ENCODE measurements at places on chromosomes 6 and 20.
A peak's percentile ranks its signal among the peaks of the same experiment; 100 is the strongest.

DNA sequence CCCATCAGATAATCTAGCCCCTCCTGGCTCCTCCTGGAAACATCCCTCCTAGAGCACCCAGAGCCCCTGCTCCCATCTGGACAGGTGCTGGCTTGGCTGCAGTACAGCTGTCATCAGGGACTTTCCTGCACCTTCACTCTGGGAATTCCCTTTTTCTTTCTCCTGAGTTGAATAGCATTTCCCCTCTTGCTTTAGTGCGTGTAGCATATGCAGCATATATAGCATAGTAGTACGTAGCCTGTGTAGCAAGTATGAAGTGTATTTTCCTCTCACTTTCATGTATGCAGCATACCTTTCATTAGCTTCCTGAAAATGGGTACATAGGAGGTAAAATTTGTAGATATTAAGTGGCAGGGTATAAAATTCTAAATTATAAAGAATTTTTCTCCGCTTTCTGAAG lies 352.9 kb downstream of the ESR1 start:
- DNase-seq: no peak

DNA sequence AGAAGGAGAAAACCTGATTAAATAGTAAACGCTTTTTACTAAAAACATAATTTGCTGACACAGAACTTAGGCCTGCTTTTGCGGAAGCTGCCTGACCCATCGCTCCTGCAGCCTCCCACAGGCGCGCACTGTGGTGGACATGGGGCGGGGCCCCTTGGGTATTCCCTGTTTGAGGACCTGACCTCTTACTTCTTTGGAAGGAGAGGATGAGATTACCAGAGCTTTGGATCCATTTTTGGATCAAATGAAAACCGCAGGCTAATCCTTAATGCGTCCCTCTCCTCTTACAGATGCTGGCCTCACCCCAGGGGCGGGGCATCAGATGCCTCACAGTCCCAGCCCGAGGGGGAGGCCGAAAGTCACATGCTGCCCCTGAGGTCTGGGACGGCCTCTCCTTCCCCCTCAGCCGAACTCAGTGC lies 151.0 kb downstream of the SCML4 start:
- no peak for DNase-seq

- no peak for DNase-seq
Observed at GRCh38 chr20:55538261-55538908, 466.9 kb downstream of the CBLN4 start.

DNA sequence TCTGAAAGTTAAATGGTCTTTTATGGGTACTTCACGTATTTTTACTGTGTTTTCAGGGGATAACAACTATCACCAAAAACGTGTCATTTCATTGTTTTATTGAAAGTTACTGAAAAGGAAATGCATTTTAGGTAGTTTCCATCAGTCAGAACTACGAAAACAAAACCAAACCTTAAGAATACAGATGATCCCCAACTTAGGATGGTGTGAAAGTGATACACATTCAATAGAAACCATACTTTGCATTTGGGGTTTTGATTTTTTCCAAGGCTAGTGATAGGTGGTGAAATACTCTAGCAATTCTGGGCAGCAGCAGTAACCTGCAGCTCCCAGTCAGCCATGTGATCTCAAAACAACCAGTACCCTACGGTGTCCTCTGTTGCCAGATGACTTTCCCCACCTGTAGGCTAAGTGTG lies 25.9 kb upstream of the EFHC1 start:
- DNase-seq: no peak

- DNase-seq: no peak
Observed at GRCh38 chr20:58552366-58552934, 37.3 kb upstream of the APCDD1L start.

DNA sequence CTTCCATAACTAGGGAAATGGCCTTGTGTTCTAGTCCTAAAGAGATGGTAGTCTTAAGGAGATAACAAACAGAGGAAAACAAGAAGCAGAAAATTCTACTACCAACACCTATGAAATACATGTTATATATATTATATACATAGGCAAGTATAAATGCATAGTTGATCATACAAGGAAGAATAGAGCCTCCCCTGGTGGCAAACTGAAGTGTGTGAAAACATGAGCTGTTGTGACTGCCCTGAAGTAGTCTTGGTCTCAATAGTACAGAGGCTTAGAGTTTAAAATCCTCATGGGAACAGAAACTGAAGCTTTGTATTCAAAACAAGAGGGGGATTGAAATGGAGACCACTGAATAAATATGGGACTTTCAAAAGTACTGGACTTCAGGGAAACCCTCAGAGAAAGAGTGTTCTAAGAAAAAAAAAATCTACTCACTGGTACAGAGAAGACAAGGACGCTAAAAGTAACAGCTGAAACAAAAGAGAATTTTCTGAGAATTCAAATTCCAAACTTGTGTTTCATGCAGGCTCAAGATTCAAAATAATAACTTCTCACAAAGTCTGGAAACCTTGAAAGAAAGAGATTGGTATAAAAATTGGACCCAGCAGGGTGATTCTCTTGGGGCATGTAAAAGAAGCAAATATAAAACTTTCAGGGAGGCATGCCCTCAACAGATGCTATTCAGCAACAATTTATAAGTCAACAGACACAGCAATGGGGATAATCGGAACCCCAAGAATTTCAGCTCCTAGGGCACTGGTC lies 59.7 kb upstream of the SAMD3 start:
- peak; percentile 27 for DNase-seq

GRCh38 chr20:64106981-64107735 lies at the start of gene NPBWR2:
TSS of gene NPBWR2 (minus strand) at chr20:64107565. CDS start at chr20:64106831, 734 bp downstream.
- peak; percentile 55 for DNase-seq

GRCh38 chr6:89818977-89819335 lies 638 bp downstream of the MDN1 start:
- peak; percentile 59 for DNase-seq

DNA sequence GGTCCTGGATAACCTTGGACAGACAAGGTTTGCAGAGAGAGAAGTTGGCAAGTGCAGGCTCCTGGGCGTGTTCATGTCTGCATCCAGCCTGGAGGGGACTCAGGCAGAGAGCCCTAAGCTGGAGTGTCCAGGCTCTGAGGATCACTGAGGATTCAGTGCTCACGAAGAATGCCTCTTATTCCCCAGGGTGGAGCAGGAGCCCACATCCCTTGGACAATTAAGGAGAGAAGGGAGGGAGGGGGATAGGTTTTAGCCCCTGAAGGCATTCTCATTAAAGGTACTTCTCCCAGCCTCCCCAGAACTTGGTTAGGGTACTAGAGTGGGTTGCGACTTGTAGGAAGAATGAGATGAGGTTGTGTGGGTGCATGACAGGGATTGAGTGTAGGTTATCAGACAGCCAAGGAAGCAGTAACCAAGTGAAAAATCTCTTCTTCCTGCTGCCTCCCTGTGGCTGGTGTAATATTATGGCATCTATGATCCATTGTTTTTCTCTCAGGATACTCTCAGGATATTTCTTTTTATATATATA lies 680 bp downstream of the HLA-DPB1 start:
- no peak for DNase-seq

GRCh38 chr6:122713138-122713537 lies 66.4 kb upstream of the FABP7 start:
- no peak for DNase-seq

- DNase-seq: no peak
Observed at GRCh38 chr20:43662943-43663655, 3.8 kb upstream of the MYBL2 start.

DNA sequence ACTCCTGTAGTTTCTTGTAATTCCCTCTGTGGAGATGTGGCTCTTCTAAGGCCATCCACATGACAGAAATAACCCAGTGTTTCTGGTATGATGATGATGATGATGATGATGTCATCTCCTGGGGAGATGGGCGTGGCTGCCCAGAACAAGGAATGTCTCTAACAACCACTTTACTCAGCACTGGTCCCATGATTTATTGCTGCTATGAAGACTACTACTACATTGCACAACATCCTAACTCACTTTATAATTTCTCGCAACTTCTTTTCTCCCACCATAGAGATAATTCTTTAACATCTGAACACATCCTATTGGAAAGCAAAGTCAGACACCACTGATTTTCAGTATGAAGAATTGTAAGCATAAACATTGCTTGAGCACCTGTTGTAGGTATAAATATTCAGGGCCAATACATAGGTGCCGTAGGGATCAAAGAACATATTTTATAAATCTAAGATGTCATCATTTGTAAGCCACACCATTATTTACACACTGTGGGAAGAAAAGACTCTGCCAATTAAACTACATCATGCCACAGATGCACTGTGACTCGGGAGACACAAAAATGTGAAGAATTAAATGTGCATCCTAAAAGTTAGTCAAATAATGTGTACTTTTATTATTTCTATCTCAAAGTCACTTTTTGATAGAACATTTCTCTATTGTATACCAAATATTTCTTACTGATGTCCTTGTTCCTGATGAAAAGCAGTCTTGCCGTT lies 6.4 kb downstream of the TPMT start:
- no peak for DNase-seq

DNA sequence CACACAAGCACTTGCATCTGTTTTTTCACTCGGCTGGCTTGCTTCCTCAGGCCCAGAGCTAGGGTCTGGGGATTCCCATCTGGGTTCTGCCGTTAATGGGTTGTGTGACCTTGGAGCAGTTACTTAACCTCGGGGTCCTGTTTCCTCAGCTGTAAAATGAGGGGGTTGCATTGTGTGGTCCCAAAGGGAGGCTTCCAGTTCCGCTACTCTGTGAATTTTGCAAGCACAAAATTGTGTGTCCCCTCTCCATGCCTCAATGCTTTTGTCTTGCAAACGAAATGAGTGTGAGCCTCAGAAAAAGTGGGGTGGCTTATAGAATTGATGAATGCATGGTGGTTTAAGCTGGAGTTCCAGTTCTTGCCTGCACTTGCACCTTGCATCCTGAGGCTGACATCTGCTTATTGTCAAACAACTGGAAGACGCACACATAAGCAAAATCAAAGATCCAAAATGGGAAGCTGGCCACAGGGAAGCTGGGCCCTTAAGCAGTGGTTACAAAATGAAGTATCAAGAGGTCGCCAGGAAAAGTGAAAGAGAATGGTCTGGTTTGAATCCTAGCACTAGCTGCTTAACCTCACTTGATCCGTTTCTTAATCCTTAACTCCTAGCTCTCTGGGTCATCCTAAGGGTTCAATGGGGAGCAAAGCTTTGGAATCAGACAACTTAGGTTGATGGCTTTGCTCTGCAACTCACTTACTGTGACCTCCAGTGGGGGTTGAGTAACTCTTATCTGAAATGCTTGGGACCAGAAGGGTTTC lies 490.6 kb downstream of the DHX35 start:
- DNase-seq: peak; percentile 54

DNA sequence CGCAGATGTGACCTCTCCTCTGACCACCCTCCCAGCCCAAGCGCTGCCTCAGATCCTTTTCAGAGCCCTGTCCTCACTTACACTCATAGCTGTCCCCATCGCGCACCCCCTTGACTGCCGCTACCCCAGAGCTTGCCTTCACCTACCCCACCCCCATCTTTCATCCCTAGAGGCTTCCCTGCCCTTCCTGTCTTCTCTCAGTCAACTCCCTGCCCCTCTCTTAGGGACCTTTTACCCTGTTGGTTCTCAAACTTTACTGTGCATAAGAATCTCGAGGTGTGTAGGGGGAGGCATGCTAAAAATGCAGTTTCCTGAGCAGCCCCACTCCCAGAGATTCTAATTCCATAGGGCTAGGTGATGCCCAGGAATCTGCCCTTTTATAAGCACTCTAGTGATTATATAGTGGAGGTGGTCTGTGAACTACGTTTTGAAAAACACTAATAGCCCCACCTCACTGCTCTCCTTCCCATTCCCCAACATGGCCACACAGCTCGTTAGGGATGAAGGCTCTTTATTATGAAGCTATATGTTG lies 725 bp downstream of the TM9SF4 start:
- no peak for DNase-seq

DNA sequence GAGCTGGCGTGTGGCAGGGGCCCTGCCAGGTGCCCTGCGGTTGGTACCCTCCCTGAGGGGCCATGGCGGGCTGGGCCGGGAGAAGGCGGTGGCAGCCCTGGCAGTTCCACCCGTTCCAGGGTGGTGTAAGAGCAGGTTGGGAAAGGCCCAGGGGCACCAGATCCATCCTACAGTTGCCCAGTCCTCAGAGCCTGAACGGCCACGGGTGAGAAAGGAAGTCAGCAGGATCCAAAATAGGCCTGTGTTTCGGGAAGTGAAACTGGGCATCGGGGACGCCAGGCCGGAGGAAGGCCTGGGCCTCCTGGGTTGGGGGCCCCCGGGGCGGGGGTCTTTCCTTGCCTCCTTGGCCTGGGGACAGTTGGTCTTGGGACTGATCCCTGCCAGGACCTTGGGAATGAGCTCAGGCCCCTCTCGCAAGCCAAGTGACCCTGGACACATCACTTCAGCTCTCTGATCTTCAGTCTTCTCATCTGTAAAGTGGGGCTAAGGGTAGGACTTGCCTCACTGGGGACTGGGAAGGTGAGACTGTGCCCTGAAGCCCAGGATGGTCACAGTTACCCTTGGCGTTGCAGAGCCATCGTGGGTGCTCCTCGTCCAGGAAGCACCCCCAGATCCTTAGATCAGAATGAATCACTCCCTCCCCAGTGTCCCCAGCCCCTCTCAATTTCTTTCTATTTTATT lies 18.1 kb upstream of the NOL4L start:
- DNase-seq: no peak

DNA sequence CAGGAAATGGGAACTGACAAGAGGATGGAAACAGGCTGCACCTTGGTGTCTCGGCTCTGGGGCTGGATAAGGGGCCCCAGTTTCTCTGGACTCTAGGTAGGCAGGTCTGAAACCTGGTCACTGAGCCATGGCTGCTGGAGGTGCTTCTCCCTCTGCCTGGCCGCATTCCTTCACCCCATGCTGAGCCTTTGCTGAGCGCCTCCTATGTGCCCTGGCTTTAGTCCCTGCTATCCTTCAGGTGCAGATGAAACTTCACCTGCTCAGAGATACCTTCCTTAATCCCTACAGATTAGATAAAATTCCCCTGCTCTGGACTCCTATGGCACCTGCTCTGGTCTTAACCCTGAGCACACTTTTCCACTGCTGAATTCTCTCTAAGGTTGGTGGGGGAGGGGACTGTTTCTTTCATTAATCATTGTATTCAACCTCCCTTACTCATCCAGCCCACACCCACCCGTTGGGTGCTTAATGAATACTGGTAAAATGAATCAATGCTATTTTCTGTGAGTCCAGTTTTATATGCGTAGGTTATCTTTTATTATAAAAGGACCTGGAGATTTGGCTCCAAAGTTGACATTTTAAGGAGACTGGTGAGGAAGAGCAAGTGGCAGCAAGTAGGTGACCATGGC lies 19.3 kb downstream of the MYLK4 start:
- DNase-seq: no peak

GRCh38 chr6:81938991-81939732 lies 186.7 kb upstream of the TENT5A start:
- DNase-seq: no peak

Measured in tongue (tissue), 3 donors.